Ovary (tissue), 10 donors: ENCODE measurements at places on chromosomes 4 and X. TPM values are rescaled to one million over a fixed set of nuclear protein-coding genes. Genes with fewer than 3 reads are reported as not detected.

The ARR3 gene
- polyA plus RNA-seq = not detected

The SPANXB1 gene
- polyA plus RNA-seq = not detected

The MAGEH1 gene
- 30.9 TPM for polyA plus RNA-seq

The MAGEA2B gene
- polyA plus RNA-seq = not detected

The GJB1 gene
- 0.30 TPM for polyA plus RNA-seq

The APOOL gene
- 11.8 TPM for polyA plus RNA-seq

The RIPPLY1 gene
- not detected for polyA plus RNA-seq

The CFI gene
- 112 TPM for polyA plus RNA-seq

The SLC10A4 gene
- polyA plus RNA-seq = 0.20 TPM
